ENCODE measurements at places on chromosomes 6 and 20. TPM values are rescaled to one million over a fixed set of nuclear protein-coding genes. Genes with fewer than 3 reads are reported as not detected.

METTL24 gene
- not detected for polyA plus RNA-seq

KIF13A gene
- polyA plus RNA-seq = 96.2 TPM

STMN3 gene
- polyA plus RNA-seq = 10.5 TPM

C4B gene
- polyA plus RNA-seq = 1.8 TPM

LST1 gene
- not detected for polyA plus RNA-seq

TNNC2 gene
- polyA plus RNA-seq = not detected

OXT gene
- polyA plus RNA-seq = not detected

DOK5 gene
- polyA plus RNA-seq = not detected

Measured in keratinocyte (primary cell).